ENCODE measurements at places on chromosomes 3 and 15.

- DNase-seq: no peak
Observed at GRCh38 chr3:141737678-141738021, 448 bp upstream of the RNF7 start.

- DNase-seq: peak; percentile 36
Observed at GRCh38 chr3:20141851-20142250, 44.2 kb downstream of the SGO1 start.

GRCh38 chr3:113741086-113741485, 5.0 kb downstream of the NAA50 start:
- peak; percentile 55 for DNase-seq

DNA sequence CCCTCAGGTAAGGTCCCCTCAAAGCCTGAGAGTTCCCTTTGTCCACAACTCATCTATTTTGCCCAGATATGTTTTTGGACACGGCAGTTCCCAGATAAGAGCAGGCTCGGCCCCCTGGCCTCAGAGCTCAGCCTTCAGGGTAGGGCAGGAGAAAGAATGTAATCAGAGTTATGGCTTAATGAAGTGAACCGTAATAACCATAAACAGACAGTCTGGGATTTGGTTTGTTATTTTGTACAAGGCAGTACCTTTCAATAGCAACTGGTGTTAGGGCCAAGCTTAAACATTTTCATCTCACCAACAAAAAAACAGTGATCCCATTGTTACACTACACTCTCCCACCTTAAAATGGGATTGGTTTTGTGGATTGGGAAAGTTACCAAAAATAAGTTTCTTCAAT, 12.2 kb upstream of the ALDH1A3 start:
- DNase-seq: no peak

DNA sequence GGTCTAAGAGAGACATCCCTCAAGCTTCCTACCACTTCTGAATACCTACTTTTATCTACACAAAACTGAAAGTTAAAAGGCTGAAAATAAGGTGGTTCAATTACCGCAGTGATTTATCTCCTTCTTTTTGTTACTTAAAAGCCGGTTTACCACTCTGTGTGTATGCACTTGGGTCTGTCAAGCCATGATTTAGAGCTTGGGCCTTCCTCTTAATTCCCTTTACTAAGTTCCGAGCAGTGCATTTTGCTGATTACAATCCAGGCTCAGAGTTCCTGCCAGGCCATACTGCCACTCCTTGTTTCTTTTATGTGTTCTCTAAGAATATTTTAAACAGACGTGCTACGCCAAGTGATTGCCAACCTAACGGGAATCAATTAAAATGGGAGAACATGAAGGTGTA, 16.5 kb downstream of the KCTD6 start:
- DNase-seq: no peak

DNA sequence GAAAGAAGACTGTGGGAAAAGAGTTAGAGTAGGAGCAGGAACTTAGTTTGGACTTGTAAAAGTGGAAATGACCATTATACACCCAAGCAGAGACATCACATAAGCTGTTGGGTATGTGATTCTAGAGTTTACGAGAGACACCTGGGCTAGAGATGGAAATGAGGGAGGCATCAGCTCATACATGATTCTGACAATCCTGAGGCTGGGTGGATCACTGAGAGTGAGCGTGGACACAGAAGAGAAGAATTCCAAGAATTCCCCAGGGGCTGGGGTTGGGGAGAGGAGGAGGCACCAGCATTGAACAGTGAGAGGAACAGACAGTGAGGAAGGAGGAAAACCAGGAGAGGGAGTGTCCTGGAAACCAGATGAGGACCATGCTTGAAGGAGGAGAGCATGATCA, 113.5 kb downstream of the KCNAB1 start:
- DNase-seq: peak; percentile 41

Measured in AG10803 (cell line).